Activated CD8-positive, alpha-beta T cell treated with anti-CD3 and anti-CD28 coated beads, Interleukin-2, amount 10 ng/mL, durations not matched to agents 7 days and 5 days (primary cell): ENCODE measurements at places on chromosomes 2 and 18.

- DNase-seq: peak; percentile 4
These were observed 508.3 kb upstream of the MYT1L start for GRCh38 chr2:2839393-2839781.

- DNase-seq: no peak
These were observed 116.4 kb upstream of the PPP1CB start for GRCh38 chr2:28635191-28635611.

- no peak for DNase-seq
These were observed 1.4 kb downstream of the NPAS2 start for GRCh38 chr2:100821255-100821910.

DNA sequence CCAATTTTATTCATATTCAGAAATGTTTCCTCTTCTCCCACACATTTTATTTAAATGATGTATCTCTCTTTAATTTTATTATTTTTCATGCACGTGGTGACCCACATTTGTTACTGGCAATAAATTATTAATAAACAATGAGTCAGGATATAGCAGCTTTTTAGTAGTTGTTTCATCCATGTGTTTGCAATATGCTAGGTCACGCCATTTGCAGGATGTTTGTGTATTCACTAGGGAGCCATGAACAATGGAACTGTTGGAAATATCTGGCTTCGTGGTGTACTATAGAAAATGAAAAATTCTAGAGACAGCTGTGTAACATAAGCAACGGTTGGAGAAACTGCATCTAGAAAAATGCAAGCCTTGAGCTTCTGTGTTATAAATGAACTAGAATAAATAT is 176.0 kb upstream of the COL3A1 start:
- DNase-seq: no peak

- no peak for DNase-seq
These were observed 3.0 kb downstream of the PAX8 start for GRCh38 chr2:113275556-113276215.

DNA sequence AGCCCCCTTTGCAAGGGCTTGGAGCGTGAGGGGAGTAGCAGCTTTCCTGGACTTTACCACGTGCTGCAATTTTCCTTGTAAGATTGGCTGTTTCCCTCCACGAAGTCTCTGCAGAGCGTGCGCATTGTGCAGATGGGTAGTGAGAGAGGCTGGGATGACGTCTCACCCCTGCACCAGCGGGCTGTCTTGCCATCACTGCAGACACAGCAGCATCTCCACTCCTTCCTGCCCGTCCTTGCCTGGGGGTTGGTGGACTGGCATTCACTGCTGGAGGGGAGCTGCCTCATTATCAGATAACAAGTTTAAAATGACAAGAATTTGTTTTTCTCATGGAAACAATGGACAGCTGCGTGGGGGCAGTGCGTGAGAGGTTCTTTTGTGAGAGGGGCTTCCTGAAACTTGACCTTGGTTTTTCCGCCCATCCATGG is 45.3 kb upstream of the HS6ST1 start:
- no peak for DNase-seq

DNA sequence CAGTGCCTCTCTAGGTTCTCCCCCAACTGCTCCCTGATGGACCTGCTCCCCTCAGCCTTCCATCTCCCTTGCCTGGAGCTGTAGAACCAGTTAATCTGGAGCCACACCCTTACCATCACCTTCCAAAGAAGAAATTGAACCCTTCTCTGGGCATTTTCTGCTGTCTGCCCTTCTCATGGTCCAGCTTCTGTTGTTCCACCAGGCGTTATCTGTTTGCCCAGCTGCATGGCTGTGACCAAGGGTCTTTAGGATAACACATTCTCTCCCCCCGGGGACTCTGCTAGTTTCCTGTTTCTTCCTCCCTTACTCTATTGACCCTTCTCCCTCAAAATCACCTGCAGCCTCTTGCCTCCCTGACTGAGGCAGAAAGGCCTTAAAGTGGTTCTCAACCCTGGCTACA is 3.2 kb upstream of the ANKRD53 start:
- DNase-seq: peak; percentile 16

- DNase-seq: peak; percentile 55
These were observed 138.9 kb upstream of the NABP1 start for GRCh38 chr2:191539068-191539467.

DNA sequence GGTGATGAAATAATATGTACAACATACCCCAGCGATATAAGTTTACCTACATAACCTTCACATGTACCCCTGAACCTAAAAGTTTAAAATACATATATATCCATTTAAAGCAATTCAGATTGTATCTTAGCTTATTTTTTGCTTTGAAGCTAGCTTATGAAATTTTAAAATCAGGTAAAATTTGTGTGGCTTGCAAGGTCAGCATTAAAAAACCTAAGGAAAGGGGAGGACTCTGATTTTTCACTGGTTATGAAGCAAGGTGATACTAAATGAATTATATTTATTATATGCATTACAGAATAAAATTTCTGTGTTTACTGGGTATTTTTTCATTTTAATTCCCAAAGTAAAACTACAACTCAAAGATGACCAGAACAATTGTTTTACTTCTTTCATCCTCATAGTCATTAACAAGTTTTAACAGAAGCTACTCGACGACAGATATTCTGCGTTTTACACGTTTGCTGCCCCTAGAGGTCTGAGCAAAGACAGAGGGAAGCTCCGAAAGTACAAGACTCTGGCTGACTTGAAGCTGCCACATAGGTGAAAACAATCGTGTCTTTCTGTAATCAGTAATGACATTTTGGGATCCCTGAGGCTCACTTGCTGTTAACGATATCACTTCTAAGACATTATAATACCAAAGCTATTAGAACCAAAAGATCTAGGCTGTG is 17.1 kb downstream of the PKP4 start:
- no peak for DNase-seq

GRCh38 chr18:78304192-78305164 is 675.1 kb upstream of the SALL3 start:
- no peak for DNase-seq

DNA sequence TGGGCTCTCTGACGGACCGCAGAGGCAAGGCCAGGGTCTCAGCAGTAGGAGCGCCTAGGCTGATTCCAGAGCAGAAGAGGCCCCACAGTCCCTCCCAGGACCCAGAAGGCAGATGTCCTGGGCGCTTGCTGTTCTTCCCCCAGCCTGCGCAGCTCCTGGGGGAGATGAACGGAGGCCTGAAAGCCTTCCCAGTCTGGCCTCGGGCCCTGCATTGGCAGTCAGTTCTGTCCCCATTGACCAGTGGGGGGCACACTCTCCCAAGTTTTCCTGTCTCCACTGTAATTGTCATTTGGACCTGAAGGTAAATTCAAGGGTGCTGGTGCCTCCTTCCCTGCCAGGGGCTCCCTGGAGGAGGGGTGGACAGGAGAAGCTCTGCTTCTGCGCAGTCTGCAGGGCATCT is 345.7 kb downstream of the CYP26B1 start:
- DNase-seq: no peak

- DNase-seq: no peak
These were observed 130.2 kb downstream of the RGPD3 start for GRCh38 chr2:106338043-106338442.

GRCh38 chr2:237055386-237056100 is 30.1 kb upstream of the COPS8 start:
- DNase-seq: no peak

DNA sequence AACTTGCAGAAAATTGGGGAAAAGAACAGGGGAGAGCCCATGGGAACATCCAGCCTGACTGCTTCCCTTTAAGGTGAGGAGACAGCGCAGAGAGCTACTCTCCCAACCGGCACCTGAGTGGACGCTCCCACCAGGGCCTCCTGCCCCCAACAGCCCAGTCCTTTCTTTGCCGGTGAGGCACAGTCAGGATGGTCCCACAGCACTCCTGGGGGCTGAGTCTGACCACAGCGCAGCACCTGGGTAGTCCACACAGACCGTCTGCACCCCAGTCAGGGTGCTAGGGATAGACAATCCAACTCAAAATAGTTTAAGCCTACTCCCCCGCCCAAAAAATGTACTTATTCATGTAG is 74.5 kb downstream of the MEX3C start:
- DNase-seq: no peak

DNA sequence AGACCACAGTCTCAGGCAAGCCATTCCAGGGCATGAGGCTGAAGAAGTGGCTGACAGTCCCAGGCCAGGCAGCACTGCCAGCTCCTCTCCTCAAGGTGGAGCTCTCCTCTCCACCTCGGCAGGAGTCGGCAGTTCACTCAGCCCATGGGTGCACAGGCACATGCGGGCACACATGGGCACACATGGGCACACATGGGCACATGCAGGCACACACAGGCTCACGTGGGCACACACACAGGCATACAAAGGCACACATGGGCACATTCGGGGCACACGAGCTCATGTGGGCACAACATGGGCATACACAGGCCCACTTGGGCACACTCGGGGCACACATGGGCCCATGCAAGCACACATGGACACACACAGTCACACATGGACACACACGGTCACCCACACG is 65.3 kb upstream of the TAF1B start:
- DNase-seq: no peak
